NCI-H2171 (cell line): ENCODE measurements at places on chromosomes 13 and 19.
A peak's percentile ranks its signal among the peaks of the same experiment; 100 is the strongest.

GRCh38 chr19:55391191-55391670 is 5.5 kb downstream of the RPL28 start:
- DNase-seq: no peak

- no peak for DNase-seq
Observed at GRCh38 chr19:44687888-44688287, 11.1 kb upstream of the CEACAM16 start.

DNA sequence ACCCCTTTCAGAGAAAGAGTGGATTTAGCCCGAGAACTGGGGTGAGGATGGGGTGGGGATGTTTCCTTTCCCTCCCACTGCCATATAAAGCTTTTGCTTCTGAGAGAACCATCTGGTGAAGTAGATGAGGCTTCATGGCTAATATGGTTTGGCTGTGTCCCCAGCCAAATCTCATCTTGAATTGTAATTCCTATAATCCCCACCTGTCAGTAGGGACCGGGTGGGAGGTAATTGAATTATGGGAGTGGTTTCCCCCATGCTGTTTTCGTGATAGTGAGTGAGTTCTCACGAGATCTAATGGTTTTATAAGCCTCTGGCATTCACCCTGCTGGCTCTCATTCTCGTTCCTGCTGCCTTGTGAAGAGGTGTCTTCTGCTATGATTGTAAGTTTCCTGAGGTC is 270.9 kb downstream of the LMO7 start:
- peak; percentile 10 for DNase-seq

GRCh38 chr13:44231786-44232516 is 141.7 kb upstream of the SERP2 start:
- DNase-seq: no peak

DNA sequence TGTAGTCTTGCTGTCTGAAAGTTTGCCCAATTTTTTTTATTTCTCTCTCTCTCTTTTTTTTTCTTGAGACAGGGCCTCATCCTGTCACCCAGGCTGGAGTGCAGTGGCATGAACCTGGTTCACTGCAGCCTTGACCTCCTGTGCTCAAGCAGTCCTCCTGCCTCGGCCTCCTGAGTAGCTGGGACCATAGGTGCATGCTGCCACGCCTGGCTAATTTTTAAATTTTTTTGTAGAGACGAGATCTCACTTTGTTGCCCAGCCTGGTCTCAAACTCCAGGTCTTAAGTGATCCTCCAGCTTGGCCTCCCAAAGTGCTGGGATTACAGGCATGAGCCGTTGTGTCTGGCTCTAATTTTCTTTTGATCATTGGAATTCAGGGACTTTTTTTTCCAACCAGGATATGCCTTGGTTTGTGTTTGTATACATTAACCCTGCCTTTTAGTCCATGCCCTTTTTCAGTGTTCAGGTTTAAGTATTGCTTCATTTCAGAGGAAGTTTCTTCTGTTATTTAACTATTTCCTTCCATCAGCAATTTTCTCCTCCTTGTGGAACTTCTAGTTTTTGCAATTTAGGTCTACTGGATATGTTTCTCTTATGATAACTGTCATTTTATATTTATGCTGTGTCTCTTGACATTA is 201.4 kb downstream of the PCCA start:
- DNase-seq: no peak

DNA sequence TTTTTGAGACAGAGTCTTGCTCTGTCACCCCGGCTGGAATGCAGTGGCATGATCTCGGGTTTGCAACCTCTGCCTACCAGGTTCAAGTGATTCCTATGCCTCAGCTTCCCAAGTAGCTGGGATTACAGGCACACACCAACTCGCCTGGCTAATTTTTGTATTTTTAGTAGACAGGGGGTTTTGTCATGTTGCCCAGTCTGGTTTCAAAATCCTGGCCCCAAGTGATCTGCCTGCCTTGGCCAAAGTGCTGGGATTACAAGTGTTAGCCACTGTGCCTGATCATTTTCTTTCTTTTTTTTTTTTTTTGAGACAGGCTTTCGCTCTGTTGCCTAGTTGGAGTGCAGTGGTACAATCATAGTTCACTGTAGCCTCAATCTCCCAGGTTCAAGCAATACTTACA is 28.7 kb downstream of the ZMYM5 start:
- no peak for DNase-seq

GRCh38 chr19:49799798-49800376 is 13.2 kb downstream of the FUZ start:
- DNase-seq: no peak

GRCh38 chr13:78759704-78760103 is 100.7 kb upstream of the OBI1 start:
- no peak for DNase-seq

- DNase-seq: no peak
Observed at GRCh38 chr13:42847891-42848663, 66.7 kb downstream of the FAM216B start.

- no peak for DNase-seq
Observed at GRCh38 chr13:104385404-104385803, 1319.2 kb upstream of the SLC10A2 start.

DNA sequence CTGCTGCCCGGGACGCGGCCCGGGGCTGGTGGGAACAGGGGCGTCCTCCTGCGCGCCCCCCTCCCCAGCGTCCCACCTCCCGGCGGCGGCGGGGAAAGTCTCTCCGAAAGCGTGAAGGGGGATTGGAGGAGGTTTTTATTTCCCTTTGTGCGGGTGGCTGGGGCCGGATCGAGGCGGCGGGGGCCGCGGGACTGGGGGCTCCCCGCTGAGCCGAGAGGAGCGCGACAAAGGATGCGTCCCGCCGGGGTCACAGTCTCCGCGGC is 132 bp downstream of the SHD start:
- peak; percentile 37 for DNase-seq
